ENCODE measurements at places on chromosomes 7 and 10. TPM values are rescaled to one million over a fixed set of nuclear protein-coding genes. Genes with fewer than 3 reads are reported as not detected.
A peak's percentile ranks its signal among the peaks of the same experiment; 100 is the strongest.

DNA sequence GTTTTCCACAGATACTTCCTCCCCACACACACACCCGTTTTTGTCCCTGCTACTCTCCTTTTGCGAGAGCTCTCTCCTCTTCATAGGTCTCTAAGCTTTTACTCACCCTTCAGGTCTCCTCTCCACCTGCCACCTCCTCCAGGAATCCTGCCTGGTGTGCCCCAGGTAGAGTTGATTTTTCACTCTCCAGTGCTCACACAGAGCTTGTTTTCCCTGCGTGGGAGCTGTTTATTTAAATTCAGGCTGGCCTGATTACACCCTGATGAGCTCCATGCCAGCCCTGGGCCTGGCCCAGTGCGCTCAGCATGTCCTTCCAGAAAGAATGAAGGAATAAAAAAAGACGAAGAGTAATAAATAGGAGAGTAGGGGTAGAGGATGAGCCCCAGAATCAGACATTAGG, 7.5 kb upstream of the CLDN4 start:
- no peak for DNase-seq

DNA sequence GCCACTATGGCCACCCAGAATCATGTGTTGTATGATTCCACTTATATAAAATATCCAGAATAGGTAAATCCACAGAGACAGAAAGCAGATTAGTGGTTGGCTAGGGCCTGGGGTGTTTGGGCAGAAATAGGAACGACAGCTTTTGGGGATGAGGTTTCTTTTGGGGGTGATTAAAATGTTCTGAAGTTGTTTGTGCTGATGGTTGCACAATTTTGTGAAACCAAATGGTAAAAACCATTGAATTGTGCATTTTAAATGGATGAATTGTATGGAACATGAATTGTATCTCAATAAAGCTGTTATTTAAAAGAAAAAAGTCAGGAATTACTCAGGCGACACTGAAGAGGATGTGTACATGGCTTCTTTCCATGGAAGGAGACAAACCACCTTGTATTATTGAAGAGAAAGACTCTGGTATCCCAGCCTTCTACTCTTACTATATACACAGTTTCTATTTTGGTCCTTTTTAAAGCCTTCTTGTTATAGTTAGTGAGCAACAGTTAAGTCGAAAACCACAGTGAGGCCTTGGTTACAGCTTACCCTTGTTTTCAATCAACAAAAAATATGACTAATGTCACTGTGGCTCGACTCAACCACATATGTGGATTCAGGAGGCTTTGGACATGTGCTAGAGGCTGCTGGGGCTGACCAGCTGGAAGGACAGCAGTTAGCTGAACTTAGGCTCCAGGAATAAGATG, 57.1 kb upstream of the KMT2E start:
- peak; percentile 95 for DNase-seq

DNA sequence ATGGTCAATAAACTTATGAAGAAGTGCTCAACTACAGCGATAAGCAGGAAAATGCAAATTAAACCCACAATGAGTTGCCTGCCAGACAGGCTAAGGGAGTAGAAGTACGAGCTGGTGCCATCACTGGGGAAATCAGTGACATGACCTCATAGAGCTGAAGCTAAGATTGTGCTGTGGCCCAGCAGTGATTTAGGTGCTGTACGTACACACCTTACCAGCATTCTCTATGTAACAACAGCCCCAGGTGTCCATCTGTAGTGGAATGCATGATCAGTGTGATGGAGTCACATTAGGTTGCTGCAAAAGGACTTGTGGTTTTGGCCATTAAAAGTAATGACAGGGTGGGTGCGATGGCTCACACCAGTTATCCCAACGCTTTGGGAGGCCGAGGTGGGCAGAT, 5.7 kb upstream of the TECPR1 start:
- no peak for DNase-seq

PRLHR gene
- not detected for total RNA-seq

COL26A1 gene
- 6.8 TPM for total RNA-seq

DGKI gene
- total RNA-seq = 6.3 TPM

OGDHL gene
- total RNA-seq = 1.9 TPM

All from astrocyte (in vitro differentiated cells and primary cell).